Breast epithelium (tissue), 4 donors: ENCODE measurements at places on chromosomes 12 and 14.

DNA sequence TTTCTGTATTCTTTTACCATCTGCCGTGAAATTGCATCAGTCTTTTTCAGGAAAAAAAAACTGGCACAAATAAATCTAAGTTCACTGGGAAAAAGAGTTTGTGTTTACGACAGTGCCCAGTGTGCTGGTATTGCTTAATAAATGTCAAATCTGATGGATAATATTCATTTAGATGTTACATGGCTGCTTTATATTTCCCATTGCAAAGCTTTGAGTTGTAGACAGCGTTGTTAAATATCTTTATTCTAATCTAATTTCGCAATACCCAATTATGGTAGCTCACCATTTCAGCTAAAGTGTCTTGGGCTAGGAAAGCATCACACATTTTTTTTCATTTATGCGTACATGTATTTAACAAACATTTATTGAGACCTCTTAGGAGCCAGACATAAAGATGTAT, 1994.5 kb upstream of the FLRT2 start:
- no peak for DNase-seq

GRCh38 chr12:52534482-52534881, 14.3 kb upstream of the KRT5 start:
- DNase-seq: no peak

DNA sequence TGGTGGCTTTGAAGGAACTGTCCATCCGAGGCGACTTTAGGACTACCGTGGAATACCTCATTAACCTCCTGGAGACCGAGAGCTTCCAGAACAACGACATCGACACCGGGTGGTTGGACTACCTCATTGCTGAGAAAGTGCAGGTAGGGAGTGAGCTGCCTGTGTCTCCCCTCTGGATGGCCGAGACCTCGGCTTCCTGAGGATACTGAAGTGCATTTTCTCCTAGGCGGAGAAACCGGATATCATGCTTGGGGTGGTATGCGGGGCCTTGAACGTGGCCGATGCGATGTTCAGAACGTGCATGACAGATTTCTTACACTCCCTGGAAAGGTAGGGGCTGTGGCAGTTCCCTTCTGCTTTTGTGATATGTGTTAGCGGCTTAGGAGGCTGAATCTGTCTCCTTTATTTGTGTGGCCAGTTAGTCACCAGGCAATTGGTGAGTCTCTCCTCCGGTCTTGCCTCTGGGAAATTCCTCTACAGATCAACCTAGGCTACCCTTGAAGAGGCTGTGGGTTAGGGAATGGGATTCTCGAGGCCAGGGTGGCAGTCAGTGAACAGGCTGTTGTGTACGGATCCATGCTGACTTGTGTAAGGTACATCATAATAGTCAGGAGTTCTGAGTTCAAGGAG, 75.3 kb downstream of the ACACB start:
- DNase-seq: no peak

GRCh38 chr12:74514098-74514872, 23.4 kb upstream of the ATXN7L3B start:
- DNase-seq: no peak

GRCh38 chr14:95577870-95578269, 43.0 kb downstream of the GLRX5 start:
- DNase-seq: no peak

DNA sequence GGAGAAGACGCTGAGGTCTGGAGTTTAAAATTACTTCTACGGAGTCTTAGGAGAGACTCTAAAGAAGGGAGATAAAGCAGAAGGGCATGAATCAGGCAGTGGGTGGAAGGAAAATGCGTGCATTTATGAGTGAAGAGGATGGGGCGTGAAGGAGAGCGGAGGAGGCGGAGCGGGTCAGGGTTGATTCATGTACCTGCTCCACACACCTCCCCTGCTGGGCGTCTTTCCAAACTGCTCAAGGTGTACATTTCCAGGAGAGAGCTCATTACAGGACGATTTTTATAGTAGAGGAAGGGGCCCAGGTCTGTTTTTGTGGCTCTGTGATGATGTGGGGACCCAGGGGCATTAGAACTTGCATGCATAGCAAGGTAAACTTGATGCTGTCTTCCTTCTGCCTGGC, 65.0 kb upstream of the ASPG start:
- DNase-seq: no peak

- no peak for DNase-seq
Observed at GRCh38 chr14:97413022-97413539, 615.9 kb downstream of the VRK1 start.

DNA sequence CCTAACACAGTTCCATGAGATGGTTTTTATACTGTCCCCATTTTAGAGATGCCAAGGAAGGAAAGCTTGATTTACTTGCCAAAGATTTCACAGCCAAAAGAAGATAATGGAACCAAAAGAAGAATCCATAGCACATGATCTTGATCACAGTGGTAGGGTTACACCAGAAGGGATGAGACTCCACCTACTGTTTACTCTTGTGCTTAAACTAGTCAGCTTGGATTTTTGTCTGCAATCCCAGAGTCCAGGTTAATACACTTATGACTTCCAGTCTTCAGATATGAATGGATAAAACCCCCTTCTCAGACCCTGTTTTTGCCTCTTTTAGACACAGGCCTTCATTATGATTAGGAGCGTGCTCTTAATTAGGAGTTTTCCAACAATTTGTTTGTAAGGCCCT, 454.2 kb downstream of the AEBP2 start:
- no peak for DNase-seq

- no peak for DNase-seq
Observed at GRCh38 chr12:31783996-31784645, 55.3 kb upstream of the AMN1 start.

GRCh38 chr12:50053583-50053982, 3.8 kb upstream of the ASIC1 start:
- no peak for DNase-seq

- DNase-seq: no peak
Observed at GRCh38 chr12:118544569-118544968, 168.2 kb downstream of the SUDS3 start.

DNA sequence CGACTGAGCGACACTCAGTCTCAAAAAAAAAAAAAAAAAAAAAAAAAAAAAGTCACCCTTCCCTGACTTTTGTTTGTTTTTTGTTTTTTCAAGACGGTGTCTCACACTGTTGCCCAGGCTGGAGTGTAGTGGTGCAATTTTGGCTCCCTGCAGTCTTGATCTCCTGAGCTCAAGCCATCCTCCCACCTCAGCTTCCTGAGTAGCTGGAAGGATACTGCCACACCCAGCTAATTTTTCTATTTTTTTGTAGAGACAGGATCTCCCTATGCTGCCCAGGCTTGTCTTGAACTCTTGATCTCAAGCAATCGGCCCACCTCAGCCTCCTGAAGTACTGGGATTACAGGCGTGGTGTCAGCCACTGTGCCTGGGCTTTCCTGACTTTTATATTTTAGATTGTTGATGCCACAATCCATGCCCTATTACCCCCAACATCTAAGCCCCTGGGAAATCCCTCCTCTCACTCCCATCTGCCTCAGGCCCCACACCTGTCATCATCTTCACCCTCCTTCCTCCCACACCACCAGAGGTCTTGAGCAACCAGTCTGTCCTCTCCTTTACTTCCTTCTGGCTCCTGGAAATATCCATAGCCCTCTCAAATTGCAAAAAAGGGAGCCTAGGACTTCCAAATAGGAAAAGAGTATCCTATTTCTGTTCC, 7.8 kb downstream of the IKZF4 start:
- no peak for DNase-seq
